Fibroblast of skin of right biceps (primary cell): ENCODE measurements at places on chromosomes 6 and 20.

DNA sequence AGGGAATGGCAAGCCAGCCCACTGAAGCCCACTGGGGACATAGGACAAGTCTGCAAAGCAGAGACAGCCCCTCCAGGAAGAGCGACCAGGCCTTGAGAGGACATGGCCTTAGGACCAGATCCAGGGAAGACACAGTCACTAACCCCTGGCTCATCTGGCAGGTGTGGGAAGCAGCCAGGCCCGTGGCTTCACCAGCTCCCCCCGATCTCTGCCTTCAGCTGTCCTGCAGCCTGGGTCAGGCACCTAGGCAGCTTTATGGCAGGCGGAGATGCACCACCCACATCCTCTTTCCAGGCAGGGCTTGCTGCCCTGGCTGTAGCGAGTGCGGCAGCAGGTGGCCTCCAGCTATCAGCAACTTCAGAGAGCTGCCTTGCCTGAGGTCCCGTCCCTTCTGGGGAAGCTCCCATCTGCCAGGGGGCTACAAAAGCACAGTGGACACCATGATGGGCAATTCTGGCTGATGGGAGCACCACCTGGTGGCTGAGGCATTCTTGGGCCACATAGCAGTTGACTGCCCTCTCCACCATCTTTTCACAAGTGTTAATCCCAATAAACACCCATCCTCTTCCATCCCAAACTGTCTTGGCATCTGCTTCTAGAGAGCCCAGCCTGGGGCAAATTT is 85.8 kb downstream of the DZANK1 start:
- DNase-seq: no peak

- no peak for DNase-seq
These were observed 88.2 kb upstream of the BHLHE23 start for GRCh38 chr20:63094767-63095499.

DNA sequence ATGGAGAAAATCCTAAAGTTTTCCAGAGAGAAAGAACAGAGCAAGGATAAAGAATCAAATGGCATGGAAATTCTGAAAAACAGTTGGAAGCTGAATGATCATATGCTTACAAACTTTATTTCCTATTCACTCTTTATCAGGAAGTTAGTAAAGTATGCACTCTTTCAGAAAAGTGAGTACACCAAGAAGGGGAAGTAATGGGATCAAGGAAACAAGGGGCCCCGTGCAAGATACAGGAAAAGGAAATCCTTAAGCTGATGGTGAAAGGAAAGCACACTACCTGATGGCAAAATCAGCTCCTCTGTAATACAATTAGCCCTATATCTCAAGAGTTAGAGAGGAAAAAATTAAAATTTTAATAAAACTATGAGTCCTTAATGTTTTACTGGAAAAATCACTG is 14.0 kb downstream of the CALHM6 start:
- DNase-seq: no peak

GRCh38 chr6:106334646-106335448 is 9.3 kb upstream of the ATG5 start:
- DNase-seq: peak; percentile 46

GRCh38 chr20:22452442-22453011 is 131.8 kb downstream of the FOXA2 start:
- DNase-seq: no peak
